ENCODE measurements at places on chromosomes 12 and 14.

DNA sequence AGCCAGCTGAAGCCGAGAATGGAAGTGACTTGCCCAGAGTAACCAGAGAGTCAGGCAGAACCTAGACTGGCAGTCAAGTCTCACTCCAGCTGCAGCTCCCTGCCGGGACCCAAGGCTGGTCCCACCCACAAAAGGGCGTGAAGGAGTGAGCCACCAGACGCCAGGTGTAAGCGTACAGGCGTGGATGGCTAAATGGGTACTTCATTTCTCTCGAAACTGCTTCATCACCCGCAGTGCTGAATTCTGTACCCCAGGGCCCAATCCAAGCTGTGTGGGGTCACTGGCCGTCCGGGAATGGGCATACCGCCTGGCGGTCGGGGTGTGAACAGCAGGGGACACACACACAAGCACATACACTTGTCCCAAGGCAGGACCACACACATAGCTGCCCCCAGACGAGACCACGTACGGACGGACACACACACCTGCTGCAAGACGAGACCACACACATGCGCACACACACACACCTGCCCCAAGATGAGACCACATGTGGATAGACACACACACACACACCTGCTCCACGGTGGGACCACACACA, 34.8 kb downstream of the DEGS2 start:
- no peak for DNase-seq

DNA sequence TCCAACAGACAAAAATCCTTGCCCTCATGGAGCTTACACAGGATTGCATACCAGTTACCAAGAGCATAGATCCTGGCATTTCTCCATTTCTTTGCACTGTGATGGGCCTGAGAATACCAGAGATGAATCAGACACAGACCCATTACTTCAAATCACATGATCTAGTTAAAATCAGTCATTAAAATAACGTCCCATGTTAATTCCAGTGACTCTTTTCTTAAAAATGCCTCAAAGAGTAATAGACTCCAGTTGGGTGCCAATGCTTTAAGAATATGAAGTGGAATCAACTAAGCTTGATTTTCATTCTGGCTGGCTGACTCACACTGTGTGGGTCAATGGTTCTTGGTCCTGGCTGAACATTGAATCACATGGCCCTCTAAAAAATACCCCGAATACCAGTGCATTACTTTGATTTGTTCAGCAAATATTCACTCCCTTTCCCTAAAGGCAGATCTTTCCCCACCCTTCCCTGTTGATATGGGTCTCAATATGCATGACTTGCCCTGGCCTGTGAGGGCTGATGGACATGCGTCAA, 11.0 kb downstream of the ASB2 start:
- no peak for DNase-seq

- no peak for DNase-seq
These were observed 109.7 kb downstream of the GPATCH2L start for GRCh38 chr14:76261371-76261811.

DNA sequence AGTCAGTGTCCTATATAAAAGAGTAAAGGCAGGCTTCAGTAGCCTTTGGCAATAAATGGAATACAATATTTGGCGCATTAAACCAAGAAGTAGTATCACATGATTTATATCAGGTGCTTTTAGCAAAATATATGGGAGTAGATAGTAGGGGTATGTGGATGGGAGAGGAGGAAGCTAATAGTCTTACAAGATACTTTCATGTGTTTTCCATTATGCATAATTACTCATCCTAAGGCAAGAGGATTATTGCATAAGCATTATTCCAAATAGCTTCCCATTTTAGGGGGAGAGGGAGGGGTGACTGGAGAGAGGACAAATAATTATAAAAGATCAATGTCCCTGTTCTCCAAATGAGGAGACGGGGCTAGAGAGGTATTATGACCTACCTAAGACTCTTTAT, 104.3 kb downstream of the DUSP6 start:
- no peak for DNase-seq

GRCh38 chr14:64934338-64934929, 8.1 kb downstream of the GPX2 start:
- DNase-seq = no peak

GRCh38 chr14:69319911-69320310, 60.0 kb downstream of the GALNT16 start:
- no peak for DNase-seq

GRCh38 chr12:64192644-64193444, 29.3 kb downstream of the KICS2 start:
- DNase-seq = no peak

- no peak for DNase-seq
These were observed 23.9 kb downstream of the GNG2 start for GRCh38 chr14:51884086-51884927.

- no peak for DNase-seq
These were observed 6.8 kb downstream of the YBX3 start for GRCh38 chr12:10716277-10716676.

- no peak for DNase-seq
These were observed 58.1 kb downstream of the TBX5 start for GRCh38 chr12:114347861-114348260.

GRCh38 chr12:113088037-113088436, 31.5 kb downstream of the DTX1 start:
- DNase-seq = no peak

- DNase-seq = no peak
These were observed 321.5 kb downstream of the PCNX1 start for GRCh38 chr14:71228711-71229110.

All from Caco-2 (cell line).